ENCODE measurements at places on chromosomes 2 and 18.

DNA sequence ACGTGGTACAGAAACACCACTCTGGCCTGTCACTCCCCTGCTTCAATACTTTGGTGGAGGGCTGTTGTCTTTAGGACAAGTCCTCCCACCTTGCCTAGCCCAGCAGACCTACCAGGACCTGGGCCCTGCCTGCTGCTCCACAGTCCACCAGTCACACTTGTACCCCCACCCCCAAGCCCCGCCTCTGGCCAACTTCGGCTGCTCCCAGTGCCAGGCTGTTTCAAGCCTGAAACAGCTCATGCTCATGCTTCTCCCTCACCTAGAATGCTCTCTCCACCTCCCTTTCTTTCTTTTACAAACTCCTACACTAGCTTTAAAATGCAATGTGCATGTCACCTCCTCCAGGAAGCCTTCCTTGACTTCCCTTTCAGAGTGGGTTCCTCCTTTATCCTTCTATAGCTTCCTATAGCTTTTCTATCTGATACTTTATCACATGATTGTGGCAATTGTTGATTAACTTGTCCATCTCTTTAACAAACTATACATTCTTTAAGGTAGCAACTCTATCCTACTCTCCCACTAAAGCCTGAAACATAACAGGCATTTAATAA is 4.8 kb upstream of the OXER1 start:
- DNase-seq, result no peak

GRCh38 chr2:28311660-28312249 is 80.9 kb upstream of the FOSL2 start:
- DNase-seq, result no peak

DNA sequence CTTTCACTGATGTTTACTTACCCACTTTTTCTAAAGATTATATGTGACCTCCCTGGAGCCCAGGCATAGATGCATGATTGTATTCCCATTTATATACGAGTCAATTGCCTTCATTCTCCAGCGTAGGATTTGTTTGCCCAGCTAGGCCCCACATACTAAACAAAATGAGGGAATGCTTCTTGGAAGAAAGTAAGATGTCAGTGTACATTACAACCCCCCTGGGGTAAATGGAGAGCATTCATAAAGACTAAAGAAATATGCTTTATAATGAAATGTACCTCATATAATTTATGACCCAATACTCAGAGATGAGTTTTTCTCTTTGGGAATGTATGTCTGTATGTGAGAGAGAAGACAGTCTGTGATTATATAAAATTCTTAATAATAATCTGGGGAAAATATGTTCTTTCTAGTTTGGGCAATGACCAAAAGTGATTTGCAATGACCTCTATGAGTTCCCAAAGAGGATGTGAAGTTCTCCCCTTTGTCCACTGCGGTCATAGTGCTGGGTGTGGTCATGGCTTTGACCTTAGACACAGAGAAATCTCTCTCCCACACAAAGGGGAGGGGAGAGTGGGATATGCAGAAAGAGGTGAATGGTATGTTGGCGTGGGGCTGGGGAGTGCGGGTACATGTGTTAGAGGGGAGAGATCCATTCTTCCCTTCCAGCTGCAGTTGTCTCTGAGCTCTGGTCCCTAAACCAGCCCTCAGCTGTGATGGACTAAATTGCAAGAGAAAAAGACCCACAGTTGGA is 175.6 kb downstream of the EN1 start:
- no peak for DNase-seq

- DNase-seq, result no peak
Measured at GRCh38 chr2:178136321-178137025, 24.2 kb downstream of the RBM45 start.

DNA sequence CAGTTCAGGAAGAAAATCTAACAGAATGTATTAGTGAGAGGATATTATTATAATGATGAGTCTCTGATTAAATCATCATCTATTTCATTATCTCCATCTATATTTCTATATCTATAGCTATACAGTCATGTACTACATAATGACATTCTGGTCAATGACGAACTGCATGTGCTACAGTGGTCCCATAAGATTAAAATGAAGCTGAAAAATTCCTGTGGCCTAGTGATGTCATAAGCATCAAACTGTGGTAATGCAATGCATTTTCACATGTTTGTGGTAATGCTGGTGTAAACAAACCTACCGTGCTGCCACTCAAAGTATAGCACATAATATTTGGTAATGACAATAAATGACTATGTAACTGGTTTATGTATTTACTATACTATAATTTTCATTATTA is 1127.9 kb upstream of the CHAC2 start:
- no peak for DNase-seq

DNA sequence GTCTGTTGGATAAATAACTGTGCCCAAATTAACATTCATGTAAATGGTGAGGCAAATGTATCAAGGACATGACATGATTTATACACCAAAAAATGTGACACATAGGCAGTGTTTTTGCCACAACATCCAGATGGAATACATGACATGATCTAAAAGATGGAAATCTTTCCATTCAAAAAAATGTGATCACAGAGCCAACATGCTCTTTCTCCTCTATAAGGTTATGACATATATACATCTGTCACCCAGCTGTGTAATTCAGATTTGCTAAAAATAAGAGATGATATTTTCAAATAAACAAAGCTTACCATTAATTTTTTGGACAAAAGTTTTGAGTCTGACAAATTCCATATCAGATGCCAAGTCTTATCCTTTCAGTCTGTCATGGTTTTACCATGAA is 95.5 kb upstream of the COL3A1 start:
- no peak for DNase-seq

DNA sequence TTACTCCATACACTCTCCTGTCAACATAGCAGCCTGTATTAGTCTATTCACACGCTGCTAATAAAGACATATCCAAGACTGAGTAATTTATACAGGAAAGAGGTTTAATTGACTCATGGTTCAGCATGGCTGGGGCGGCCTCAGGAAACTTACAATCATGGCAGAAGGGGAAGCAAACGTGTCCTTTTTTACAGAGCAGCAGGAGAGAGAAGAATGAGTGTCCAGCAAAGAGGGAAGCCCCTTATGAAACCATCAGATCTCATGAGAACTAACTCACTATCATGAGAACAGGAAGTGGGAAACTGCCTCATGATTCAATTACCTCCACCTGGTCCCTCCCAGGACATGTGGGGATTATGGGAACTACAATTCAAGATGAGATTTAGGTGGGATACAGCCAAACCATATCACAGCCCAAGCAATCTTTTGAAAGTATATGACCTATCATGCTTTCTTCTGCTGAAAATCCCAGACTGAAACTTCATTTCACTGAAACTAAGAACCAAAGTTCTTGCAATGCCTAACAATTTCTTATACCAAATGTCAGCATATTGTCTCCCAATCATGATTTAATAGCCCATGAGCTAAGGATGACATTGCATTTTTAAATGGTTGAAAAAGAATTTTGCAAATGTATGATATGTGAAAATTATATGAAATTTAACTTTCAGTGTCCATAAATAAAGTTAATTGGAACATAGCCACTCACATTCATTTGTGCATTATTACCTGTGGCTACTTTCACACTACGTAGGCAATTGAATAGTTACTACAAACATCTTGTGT is 686.8 kb upstream of the ZEB2 start:
- DNase-seq, result no peak

GRCh38 chr18:36717422-36718110 is 111.2 kb downstream of the TPGS2 start:
- DNase-seq, result no peak

DNA sequence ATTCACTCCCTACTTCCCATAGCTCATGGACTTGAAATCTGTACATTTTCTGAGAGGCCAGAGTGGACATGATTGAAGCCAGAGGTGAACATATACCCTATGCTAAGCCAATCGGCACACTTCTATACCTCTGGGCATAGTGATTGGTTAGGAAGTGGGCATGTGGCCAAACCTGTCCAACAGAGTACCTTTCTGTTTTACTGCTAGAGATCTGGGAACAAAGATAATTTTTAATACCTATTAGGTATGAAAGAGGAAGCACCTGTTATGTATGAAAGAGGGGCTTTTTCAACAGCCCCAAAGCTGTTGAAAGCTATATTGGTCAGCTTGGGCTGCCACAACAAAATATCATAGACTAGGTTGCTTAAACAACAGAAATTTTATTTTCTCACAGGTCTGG is 27.7 kb downstream of the METTL8 start:
- no peak for DNase-seq

DNA sequence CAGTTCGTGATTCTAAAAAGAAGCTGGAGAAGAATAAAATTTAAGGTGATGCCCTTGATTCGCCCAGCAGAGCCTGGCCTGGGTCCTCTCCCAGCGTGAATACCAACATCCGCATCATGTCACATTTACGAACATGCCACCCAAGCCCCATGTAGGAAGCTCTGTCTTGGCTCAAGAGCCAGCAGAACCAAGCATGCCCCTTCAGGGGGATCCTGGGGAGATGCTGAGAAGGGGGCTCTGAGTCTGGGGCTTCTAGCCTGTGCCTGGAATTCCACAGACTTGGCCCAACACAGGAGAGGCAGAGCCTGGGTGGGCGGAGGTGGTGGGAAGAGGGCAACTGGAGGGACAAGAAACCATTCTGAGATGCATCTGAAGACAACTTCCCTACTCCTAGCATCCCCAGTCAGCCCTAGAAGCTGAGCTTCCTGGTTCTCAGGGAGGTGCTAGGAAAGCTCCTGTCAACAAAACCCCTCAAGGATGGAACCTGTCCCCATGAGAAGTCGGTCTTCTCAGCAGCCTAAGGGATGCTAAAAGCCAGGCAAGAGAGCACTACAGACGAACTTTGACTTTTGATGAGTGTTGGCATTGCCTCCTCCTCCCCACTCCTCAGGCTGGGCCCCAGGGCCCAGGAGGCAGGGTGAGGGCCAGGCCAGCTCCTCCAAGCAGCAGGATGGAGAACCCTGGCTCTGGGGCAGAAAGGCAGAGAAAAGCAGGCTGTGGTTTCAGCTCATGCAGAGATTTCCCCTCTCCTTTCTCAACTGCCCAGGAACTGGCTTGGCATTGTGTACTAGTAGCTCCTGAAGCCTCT is 57.9 kb downstream of the POLR1A start:
- no peak for DNase-seq

DNA sequence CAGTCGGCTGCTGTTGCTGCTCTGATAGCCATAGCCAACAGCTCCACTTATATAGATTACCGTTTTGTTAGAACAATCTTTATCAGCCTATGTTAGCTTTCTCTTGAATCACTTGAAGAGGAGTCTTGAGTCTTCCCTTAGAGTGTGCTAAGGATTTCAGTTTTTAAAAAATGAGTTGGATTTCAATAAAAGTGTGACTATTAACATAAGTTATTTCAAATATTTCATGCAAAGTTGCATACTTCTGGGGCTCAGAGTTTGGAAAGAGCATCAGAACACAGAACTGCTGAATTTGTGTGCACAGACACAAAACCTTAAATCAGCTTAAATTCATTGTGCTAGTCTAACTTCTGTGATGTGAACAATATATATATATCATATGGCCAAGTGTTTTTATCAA is 174.7 kb downstream of the MTX2 start:
- no peak for DNase-seq

DNA sequence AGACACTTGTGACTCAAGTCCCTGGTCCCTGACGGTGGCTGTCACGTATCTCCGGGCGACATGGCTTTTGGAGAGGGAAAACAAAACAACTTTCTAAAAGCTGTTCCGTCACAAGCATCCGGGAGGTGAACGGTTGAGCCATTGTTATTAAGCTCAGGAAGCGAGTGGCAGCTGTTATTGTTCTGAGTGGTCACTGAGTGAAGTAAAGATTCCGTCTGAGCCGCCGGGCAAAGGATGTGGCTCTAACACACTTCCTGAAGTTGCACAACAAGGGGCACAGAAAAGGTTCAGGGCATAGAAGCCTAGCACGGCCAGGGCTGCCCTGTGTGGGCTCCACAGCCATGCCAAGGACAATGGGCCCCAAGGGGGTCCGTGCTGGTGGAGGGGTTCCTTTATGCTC is 24.3 kb downstream of the INPP5D start:
- DNase-seq, result no peak

DNA sequence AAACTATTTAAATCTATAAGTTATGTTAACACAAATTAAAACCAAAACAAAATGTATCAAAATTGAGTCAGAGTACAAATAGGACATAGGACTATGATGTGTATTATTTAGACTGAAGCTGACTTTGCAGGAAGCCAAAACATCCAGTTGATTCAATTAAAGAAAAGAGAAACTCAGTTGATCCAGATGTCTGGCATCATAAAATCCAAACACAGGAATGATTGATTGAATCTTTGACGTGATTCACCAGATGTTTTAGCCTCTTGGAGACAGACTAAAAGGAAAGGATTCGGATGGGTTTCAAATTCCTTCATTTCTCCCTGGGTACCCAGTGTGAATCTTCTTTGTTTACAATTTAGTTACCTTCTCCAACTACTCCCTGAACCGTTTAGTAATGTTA is 272.9 kb downstream of the IRS1 start:
- no peak for DNase-seq

- no peak for DNase-seq
Measured at GRCh38 chr2:196421880-196422279, 217.6 kb upstream of the CCDC150 start.

GRCh38 chr2:75079575-75079974 is 119.7 kb downstream of the TACR1 start:
- no peak for DNase-seq

DNA sequence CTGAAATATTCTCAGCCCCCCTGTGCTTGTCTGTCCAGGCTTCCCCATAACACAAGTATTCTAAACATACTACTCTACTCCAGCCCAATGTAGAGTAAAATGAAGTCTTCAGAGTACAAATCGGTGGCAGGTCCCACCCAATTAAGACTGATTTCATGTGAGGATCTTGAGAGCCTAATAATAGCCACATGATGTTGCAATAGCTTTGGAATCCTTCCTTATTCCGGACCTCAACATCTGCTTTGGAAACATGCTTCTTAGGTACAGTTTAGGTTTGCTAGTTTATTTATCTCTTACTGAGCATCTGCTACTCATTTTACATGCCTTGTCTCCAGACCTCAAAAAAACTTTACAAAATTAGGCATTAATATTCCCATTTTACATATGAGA is 207.3 kb upstream of the RAB6C start:
- DNase-seq, result no peak

DNA sequence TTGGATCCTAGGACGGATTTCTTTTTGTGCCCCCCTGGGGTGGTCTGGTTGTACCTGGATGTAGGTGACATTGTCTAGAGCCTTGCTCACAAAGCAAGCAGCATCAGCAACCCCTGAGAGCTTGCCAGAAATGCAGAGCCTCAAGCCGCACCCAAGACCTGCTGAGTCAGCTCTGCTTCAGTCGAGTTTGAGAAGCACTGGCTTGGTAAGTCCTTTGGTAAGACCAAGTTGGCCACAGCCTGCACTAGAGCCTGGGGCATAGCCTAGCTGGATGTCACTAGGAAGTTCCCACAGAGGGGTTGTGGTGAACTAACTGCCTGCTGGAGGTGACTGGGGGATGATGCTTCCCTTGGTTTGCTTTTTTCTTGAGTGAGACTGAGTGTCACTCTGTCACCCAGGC is 6.2 kb downstream of the ABCG5 start:
- DNase-seq, result no peak

All from stimulated activated CD4-positive, alpha-beta T cell treated with anti-CD3 and anti-CD28 coated beads, Interleukin-15, amount 100 ng/mL, for 1 hour (primary cell).